ENCODE measurements at places on chromosomes 3 and 15. TPM values are rescaled to one million over a fixed set of nuclear protein-coding genes. Genes with fewer than 3 reads are reported as not detected.

DNA sequence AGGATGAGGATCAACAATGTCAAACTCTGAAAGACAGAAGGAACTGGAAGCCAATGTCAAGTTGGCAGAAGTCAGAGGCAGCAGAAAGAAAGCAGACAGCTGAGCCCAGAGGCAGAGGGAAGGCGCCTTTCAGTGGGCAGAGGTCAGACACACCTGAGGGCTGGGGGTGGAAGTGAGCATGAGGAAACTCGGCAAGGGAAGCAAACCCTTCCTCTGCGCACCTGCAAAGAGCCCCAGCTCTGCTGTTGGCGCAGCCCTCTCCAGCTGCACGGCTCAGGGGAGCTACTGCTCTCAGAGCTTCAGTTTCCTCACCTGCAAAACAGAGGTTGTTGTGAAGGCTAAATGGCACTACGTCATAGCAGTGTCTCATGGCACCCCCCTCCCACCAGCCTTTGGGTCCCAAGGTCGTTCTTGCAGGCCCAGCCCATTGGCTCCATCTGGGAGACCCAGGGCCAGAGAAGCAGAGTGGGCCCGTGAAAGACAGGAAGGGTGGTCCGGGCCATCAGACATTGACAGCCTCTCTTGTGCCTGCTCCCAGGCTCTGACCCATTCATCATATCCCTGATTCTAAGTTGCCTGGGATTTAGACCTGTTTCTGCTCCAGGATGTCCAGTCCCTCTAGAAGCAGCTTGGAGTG lies 53.3 kb upstream of the SLC6A11 start:
- no peak for DNase-seq

GRCh38 chr3:151016478-151016795 lies 43.9 kb upstream of the CLRN1 start:
- no peak for DNase-seq

DNA sequence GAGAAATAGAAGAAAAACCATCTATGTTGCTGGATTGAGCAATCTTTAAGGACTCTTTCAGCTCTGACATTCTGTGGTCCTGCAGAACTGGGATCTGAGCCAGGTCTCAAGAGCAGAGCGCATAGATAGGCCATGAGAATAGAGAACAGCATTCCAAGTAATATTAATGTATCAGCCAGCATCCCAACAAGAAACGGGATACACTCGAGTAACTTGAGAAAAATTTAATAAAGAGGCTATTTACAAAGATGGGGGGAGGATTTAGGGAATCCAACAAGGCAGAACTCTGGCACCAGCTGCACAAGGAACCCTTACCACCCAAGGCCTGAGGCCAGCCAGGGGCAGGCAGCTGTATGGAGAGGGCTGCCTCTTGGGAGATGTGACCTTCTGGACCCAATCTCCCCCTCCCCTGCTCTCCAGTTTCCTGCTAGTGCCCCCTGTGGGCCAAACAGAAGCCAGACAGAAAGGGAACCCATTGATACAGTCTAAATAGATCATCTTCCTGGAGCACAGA lies 8.2 kb downstream of the TMOD2 start:
- DNase-seq: peak; percentile 52

- no peak for DNase-seq
Measured at GRCh38 chr3:10502185-10502880, 3.1 kb downstream of the ATP2B2 start.

GRCh38 chr3:87069971-87070370 lies 79.0 kb upstream of the VGLL3 start:
- no peak for DNase-seq

DNA sequence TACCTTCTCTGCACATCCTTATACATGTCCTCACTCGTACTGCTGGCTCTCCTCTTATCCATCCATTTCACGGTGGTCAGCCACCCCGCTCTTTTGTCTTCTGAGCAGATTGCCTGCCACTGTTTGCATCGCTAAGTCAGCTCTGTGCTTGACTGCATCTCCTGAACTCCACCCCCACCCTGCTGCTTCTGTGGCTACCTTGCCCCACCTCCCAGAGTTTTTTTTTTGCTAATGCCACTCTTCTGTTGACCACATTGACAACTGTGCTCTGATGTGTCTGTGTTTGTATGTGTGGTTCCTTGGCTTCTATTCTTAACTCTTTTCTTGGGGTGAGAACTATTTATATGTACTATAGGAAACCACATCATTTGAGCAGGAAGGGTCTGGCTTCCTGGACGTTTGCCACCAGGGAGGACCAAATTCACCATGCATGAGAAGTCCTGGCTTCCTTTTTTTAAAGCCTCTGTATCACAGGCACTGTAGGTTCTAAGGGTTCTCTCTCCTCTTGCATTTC lies 12.8 kb upstream of the MTMR10 start:
- DNase-seq: no peak

DNA sequence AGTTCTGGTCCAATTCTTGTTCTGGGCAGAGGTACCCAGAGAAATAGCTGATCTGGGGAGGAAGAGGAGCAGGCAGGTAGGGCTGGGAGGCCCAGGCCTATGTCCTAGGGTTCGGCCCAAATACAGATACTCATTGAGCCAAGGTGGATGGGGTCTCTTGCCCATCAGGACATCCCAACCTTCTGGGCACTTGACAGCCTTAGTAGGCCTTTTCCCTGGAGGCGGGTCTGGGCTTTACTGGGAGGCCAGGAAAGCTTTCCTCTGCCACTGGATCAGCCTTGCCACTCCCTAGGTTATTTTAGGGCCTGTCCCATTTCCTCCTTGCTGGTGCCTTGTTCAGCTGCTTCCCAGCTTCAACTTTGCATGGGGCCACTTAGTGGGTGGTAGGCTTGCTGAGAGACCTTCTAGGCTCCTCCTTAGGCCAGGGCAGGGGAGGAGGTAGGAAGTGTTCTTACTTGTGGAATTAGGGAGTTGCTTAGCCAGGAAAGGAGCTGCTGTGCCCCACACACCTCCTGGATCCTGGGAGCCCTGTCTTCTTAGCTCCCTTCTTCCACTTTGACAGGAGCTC lies 9.7 kb downstream of the TEX264 start:
- DNase-seq: no peak

DNA sequence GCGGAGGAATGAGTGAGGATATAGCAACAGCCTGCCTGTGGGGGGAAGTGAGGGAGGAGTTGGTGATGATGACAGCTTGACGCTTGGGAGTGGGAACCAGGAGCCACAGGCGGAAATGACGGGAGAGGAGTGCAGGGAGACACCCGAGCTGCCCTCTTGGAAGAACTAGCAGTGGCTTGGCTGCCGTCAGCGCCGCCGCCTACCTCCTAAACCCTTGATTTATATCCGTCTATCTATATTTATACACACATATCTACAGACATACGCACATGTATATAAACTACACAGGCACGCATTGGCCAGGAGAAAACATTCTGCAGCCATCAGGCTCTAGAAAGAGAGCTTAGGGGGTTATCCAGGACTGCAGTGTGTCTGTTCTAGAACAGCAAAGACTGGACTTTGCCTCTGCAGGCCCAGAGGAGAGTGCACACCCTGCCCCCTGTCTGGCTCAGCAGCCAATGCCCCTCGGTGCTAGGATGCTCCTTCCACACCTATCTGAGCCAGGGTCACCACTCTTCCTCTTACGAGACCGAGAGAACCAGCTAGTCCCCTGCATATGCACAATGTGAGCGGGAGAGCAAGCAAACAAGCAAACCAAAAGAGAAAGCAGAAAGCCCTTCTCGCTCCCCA lies 45.3 kb upstream of the MAGEF1 start:
- no peak for DNase-seq

DNA sequence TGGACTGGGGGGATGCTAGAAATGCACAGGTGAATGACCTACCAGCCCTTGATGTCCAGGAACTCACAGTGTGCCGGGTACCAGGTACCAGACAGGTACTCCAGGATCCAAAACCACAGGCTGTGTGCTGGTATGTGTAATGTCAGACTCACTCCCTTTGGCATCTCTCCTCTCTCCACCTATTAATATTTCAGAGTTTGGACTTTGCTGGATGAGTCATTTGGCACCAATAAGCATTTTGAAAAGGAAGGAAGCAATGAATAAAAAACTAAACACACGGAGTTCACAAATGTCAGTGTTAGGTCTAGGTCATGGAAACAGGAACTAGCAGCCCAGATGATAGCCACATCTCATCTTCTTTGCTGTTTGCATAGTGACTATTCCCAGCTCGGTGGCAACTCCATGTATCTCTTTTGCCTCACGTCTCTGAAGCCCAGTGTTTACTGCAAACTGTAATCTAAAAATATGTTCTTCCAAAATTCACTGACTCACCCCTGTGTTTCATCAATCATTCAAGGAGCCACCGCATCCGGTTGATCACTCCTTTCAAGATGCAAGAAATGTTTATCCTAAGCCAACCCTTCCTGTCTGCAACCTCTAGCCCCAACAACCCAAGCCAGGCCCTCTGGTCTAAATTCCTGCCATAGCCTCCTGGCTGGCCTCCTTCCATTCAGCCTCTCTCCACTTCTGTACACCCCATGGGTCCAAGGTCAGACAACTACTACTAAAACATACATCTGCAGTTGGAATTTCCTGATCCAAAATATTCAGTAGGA lies 8.4 kb downstream of the ITGB5 start:
- DNase-seq: no peak

DNA sequence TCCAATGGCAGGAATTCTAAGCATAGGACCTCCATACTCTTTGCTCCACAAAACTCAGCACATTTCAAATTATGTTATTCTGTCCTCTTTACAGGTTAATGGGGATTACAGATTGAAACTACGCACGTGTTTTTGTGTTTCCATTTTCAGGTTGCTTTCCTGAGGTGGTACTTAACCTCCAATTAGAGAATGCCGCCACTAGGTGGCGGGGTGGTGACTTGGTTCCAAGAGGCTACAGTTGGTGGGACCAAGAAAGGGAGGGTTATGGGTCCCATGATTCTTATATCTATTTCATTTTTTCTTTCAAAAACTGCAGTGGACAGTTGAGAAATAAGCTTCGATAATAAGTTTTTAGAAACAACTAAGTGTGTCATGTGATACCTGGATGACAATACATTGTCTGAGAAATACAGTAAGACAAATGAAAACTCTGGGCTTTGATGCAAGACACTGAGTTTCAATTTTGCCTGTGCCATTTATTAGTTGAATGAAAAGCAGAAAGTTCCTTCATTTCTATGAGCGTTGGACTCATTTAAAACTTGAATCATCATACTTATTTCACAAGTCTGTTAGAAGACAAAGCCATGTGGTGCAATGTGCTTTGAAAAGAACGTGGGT lies 539.0 kb downstream of the FGF12 start:
- peak; percentile 81 for DNase-seq

DNA sequence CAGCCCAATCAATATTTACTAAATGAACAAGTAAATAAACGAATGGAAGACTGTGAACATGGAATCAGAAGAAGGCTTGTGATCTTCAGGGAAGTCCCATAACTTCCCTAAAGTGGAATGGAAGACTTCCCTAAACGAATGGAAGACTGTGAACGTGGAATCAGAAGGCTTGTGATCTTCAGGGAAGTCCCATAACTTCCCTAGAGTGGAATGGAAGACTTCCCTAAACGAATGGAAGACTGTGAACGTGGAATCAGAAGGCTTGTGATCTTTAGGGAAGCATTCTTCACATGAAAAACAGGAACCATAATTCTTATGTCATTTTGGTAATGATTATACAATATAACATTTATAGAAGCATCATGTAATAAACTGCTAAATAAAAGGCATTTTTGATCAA lies 38.8 kb downstream of the EOGT start:
- DNase-seq: no peak

- DNase-seq: no peak
Measured at GRCh38 chr3:49901366-49902339, 2.0 kb downstream of the MST1R start.

DNA sequence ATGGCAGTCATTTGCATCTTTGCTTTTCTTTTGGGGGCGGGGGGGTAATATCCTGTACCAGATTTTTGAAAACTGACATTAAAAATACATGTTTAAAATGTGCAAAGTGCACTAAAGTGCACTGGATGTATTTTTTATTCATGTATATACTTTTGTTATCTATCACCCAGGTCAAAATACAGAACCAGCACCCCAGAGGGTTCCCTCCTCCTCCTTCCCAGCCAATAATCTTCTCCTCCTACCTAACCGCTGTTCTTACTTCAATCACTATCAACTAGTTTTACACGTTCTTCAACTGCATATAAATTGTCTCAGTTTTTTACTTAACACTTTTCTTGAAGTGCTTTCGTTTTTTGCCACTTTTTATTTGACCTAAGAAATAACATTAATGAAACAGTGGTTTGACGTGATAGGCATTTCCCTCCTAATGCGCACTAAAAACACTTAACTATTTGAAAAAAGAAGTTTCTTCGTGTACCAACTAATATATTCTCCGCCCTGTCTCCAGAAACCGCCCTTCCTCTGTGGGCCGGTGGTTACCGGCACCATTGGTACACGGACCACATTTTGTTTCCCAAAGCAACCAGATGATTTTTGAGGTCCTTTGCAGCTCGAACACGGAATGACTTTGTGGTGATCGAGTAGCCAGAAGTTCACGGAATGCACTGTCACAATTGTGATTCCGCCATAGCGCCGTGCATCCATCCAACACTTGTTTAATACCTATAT lies 836 bp upstream of the AKAP13 start:
- no peak for DNase-seq

GRCh38 chr3:5274091-5274490 lies 86.6 kb downstream of the EDEM1 start:
- no peak for DNase-seq

GRCh38 chr3:182524711-182525401 lies 268.4 kb upstream of the ATP11B start:
- DNase-seq: no peak

MUSTN1 gene
- 0.84 TPM for total RNA-seq

SPINK8 gene
- not detected for total RNA-seq

INSYN1 gene
- total RNA-seq: 13.1 TPM
